ENCODE measurements at places on chromosomes 7 and 10.
A peak's percentile ranks its signal among the peaks of the same experiment; 100 is the strongest.

- no peak for DNase-seq
- H3K27me3 ChIP-seq = no peaks in the 10 kb centered on the region
- H3K27ac ChIP-seq = no peak overlapping the region
- H3K4me1 ChIP-seq = no peaks in the 10 kb centered on the region
- no peak overlapping the region for H3K4me3 ChIP-seq
- H3K36me3 ChIP-seq = no peaks in the 10 kb centered on the region
These were observed 83.5 kb downstream of the ADK start for GRCh38 chr10:74234569-74234968.

DNA sequence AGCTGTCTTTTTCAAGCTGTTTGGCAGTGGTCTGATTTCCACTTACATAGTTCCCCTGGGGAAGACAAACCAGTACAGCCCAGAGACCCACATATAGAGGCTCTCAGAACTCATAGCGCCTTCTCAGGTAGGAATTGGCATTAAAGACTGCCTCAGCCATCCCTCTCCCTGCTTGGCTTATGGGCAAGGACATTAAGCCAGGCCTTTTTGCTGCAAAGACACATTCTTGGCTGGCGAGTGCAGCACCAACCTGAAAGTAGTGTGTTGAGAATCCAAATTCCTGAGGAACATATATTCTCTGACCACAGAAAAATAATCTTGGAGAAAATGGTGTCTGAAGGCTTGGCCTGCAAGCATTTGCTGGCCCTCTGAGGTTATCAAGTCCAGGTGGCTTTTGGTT is 39.2 kb upstream of the HPS1 start:
- no peaks in the 10 kb centered on the region for H3K27me3 ChIP-seq
- H3K4me1 ChIP-seq = no peaks in the 10 kb centered on the region
- H3K4me3 ChIP-seq = no peak overlapping the region
- no peaks in the 10 kb centered on the region for H3K36me3 ChIP-seq
- no peak overlapping the region for H3K27ac ChIP-seq

GRCh38 chr10:72218325-72218724 is 2.2 kb upstream of the ASCC1 start:
- H3K27me3 ChIP-seq = no peaks in the 10 kb centered on the region
- H3K4me1 ChIP-seq = no peaks in the 10 kb centered on the region
- H3K36me3 ChIP-seq = peaks cover 9% of the 10 kb centered on the region
- no peak for DNase-seq
- no peak overlapping the region for H3K4me3 ChIP-seq

DNA sequence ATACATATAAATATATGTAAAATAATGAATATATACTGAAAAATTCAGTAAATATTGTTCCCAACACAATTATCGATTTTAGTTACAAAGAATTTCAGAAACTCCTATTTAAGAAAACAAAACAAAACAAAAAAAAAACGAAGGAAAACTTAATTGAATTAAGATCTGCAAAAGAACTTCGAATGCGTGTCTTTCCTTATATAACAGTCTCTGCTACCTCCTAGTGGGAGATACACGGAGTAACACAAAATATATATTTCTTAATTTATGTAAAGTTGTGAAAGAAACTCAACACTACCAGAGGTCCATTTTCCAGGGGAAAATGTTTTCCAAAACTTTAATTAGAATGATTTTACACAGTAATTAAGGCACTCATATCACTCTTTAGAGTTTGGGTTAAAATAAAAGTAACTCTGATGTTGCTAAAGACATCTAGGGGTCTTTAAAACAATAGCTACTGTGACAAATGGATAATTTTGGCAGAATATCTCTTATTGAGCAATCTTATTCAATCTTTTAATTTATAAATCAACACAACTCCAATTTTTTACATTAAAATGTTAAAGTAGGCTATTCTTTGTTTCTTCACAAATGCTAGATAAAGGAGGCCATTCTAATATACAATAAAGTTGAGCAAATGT is 41.6 kb downstream of the NEBL start:
- no peak overlapping the region for H3K4me3 ChIP-seq
- DNase-seq = no peak
- H3K27ac ChIP-seq = no peak overlapping the region
- H3K27me3 ChIP-seq = no peaks in the 10 kb centered on the region
- no peaks in the 10 kb centered on the region for H3K4me1 ChIP-seq

- no peaks in the 10 kb centered on the region for H3K4me1 ChIP-seq
- peaks cover 37% of the 10 kb centered on the region for H3K36me3 ChIP-seq
- DNase-seq = no peak
- H3K27ac ChIP-seq = no peak overlapping the region
- no peaks in the 10 kb centered on the region for H3K27me3 ChIP-seq
These were observed 164.6 kb upstream of the SH2B2 start for GRCh38 chr7:102122026-102122425.

DNA sequence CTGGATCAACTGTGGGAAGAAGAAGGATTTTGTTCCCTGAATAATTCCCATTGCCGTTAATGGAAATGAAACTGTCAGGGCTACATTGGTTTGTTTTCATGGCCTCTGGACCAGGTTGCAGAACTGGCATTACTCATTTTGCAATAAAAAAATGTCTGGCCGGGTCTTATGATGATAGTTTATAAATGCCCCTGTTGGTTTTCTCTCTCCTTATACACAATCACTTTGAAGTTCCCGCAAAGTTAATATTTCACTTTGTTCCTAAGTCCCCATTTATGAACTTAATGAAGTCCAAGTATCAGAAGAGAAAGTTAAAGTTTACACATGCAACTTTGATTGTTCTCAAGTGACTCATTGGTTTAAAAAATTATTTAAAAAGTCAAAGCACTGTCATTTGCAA is 150.7 kb upstream of the PRR15 start:
- no peak overlapping the region for H3K4me3 ChIP-seq
- no peak overlapping the region for H3K27ac ChIP-seq
- H3K36me3 ChIP-seq = no peaks in the 10 kb centered on the region
- no peaks in the 10 kb centered on the region for H3K27me3 ChIP-seq

GRCh38 chr7:33422825-33423645 is 293.7 kb downstream of the BBS9 start:
- no peak overlapping the region for H3K4me3 ChIP-seq
- no peaks in the 10 kb centered on the region for H3K27me3 ChIP-seq
- peak; percentile 68 for DNase-seq
- H3K4me1 ChIP-seq = peaks cover 2% of the 10 kb centered on the region

All from endodermal cell (in vitro differentiated cells).